Activated CD8-positive, alpha-beta memory T cell treated with anti-CD3 and anti-CD28 coated beads for 24 hours (primary cell): ENCODE measurements at places on chromosomes 5 and 9.
A peak's percentile ranks its signal among the peaks of the same experiment; 100 is the strongest.

DNA sequence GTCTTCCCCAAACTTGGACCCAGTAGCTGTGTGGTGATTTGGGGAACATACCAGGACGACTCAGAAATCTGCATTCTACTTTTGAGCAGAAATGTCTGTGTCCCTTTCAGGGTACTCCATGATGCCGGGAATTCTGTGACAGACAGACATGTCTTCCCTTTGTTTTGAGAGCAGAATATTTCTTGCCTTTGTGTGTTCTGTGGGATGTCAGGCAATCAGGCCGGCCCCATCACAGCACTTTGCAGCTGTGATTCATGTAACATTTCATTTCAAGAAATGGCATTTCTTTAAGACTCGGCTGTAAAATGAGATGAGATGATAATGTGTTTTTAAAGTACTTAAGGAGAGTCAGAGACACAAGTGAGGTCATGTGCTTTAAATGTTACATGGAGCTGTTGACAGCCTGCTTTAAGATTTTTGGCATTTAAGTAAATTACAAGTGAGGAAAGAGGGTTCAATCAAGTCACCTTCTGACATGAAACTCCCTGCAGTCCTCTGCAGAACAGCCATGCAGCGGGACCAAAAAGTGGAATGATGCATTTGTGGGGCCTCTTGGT, 98.7 kb downstream of the SLC28A3 start:
- DNase-seq = no peak

DNA sequence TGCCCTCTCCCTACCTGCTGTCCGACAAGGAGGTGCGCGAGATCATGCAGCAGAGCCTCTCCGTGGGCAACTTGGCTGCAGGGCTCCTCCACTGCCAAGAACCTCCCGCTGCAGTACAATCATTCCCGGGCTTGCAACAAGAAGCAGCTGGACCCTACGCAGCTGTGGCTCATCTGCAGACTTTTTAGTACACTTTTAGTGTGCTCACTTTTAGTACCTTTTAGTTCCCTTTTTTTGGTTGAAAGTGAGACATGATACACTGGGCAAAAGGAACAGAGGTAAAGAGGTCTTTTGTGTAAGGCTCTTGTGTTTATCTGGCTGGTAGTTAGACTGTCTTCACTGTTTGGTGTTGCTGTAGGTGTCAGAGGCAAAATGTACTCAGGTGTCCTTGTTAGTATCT, 58.1 kb upstream of the SPTLC1 start:
- no peak for DNase-seq

DNA sequence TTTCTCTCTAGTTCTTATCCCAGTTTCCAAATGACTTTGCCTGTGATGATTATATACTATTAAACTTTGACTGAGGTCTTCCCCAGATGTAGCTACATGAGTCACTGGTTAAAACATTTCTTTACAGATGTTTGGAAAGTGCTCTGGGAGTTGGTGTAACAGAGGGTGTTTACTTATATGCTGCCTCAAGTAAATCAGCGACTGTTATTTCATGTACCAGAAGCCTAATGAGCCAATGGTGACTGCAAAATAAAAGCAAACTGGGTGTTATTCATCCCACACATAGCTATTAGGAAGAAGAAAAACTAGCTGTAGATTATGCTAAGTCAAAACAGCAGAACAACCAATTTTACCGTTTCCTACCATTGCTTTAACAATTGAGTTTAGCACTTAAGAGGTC, 929.7 kb upstream of the SEMA6A start:
- no peak for DNase-seq

DNA sequence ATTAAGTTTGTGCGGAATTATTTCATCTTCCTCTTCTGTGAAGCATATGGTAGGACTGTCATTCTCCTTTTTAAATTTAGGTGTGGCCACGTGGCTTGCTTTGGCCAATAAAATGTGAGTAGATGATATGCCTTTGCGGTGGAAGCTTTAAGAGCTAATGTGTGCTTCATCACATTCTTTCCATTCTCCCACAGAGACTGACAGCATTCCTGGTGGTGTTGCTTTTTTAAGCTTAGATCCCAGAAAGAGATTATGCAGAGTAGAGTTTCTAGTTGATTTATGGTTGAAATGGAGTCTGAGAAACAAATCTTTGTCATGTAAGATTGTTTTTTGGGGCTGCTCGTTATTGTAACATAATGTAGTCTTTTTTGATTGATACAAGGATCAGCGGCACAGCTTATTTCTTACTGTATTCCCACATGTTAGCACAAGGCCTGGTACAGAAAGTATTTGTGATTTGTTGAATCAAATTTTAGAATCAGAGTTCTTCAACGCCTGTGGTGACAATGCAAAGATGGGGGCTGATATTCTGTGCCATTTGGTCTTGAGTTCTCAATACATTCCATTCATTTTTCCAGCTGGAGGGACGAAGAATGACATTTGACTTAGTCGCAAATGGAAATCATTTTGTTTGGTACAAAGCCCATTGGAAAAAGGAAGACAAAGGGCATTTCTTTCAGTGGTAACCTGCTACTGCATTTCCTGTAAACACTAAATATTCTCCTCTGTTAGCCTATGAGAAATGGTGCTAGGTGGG, 209.9 kb upstream of the VLDLR start:
- no peak for DNase-seq

DNA sequence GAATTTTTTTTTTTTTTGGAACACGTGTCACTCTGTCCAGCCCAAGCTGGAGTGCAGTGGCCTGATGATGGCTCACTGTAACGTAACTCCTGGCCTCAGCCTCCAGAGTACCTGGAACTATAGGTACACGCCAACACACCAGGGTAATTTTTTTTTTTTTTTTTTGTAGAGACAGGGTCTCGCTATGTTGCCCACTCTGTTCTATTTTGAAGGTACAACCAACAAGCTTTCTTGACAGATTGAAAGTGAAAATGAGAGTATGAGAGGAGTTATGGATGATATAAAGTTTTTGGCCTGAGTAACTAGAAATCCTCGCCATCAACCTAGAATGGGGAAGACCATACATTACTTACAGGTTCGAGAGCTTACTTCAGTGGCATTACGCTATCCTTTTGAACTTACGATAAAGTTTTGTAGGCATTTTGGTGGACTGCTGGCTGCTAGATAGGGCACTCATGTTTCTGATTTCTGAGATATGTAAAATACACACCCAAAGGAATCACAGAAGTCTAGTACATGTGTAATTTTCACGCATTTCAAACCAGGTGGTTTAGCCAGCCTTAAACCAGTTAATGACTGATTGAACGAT, 806 bp upstream of the CDC42SE2 start:
- DNase-seq = no peak

GRCh38 chr9:5626727-5627634, 1.9 kb upstream of the RIC1 start:
- DNase-seq = peak; percentile 71

GRCh38 chr9:114988962-114989599, 58.7 kb upstream of the TNFSF8 start:
- DNase-seq = peak; percentile 72

- DNase-seq = no peak
Measured at GRCh38 chr9:109945573-109945972, 165.6 kb downstream of the PALM2AKAP2 start.

DNA sequence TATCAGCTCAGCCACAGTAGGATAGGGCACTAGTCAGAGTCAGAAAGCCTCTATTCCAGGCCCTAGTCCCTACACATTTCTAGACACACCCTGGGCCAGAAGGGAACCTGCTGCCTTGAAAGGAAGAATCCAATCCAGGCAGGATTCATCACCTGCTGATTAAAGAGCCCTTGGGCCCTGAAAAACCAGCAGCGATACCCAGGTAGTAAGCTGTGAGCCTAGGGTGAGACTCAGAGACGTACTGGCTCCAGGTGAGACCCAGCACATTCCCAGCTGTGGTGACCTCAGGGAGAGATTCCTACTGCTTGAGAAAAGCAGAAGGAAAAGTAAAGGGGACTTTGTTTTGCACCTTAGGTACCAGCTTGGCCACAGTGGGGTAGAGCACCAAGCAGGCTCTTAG, 4.7 kb downstream of the CCIN start:
- DNase-seq = no peak

- no peak for DNase-seq
Measured at GRCh38 chr5:102722931-102723330, 32.2 kb upstream of the PAM start.

- DNase-seq = no peak
Measured at GRCh38 chr9:117245175-117245829, 169.6 kb downstream of the ASTN2 start.

DNA sequence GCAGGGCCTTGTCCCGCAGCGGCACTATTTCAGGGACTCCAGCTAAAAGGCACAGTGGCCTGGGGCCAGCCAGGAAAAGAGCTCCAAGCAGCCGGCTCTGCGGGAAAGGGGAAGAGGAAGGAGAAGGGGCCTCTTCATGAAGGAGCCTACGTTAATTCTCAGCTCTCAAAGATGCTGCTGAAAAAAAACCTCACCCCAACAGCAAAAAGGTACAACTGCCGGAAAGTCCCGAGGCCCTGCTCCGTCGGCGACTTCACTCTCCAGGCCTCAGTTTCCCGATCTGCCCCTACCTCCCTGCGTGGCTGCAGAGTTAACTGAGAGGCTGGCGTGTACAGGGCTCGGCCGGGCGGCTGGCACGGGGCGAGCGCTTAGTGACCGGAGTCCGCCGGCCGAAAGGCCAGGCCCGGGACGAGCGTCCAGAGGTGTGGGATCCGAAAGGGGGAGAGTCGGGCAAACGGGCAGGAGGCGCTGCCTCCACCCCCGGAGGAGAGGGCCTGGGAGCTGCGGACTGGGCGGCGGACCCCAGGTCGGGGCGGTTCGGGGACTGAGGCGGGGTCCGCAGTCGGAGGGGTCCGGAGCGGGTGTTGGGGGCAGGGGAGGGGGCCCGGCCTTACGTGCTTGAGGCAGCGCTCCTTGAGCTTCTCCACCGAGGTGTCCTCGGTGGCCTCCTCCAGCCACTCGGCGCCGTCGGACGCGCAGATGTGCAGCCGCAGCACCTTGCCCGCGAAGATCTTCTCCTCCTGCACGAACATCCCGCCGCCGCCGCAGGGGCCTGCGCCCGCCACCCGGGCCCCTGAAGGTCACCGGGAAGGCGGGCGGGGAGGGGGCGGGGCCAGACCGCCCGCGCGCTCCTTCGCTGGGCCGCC, 529 bp downstream of the UBAC1 start:
- DNase-seq = peak; percentile 66

DNA sequence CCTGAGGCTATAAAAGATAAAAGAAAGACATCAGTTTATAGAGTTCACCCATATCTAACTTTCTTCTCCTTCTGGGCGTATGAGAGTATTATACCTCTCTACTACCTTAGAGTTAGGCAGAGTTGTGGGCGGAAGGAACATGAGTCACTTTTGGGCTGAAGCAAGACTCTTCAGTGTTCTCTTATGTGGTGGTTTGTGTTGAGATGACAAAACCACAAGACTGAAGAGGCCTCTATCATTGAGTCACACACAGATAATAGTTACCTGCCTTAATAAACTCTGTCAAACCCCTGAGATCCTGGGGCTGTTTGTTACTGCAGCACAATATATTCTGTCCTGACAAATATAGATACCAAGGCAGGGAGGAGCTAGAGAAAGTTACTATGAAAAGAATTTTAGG, 184.2 kb downstream of the EFNA5 start:
- no peak for DNase-seq

DNA sequence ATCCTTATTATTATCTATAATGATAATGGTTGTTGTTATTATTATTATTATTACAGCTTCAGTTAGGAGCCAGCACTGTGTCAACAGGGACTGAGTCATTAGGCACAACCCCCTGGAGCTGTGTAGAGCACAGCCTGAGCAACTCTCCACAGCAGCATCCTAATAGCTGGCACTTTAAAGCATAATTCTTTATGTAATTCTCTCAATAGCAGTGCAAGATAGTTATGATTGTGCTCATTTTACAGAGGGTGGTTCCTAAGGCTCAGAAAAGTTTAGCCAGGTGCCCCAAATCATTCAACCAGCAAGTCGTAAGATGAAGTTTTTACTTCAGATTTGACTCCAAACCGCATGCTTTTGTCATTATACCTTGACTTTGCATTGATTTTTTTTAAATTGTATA, 390.3 kb downstream of the ANXA1 start:
- DNase-seq = no peak

GRCh38 chr9:113275157-113276131, at the start of the genes CDC26 and PRPF4:
Gene CDC26, minus strand, starts transcription at chr9:113275572. Its CDS starts 3,065 bp downstream, at chr9:113272507.
Gene PRPF4, plus strand, starts transcription at chr9:113275658. Its CDS starts 86 bp downstream, at chr9:113275744.
- DNase-seq = peak; percentile 95

- no peak for DNase-seq
Measured at GRCh38 chr9:136961279-136962065, 9.4 kb downstream of the LCN12 start.

DNA sequence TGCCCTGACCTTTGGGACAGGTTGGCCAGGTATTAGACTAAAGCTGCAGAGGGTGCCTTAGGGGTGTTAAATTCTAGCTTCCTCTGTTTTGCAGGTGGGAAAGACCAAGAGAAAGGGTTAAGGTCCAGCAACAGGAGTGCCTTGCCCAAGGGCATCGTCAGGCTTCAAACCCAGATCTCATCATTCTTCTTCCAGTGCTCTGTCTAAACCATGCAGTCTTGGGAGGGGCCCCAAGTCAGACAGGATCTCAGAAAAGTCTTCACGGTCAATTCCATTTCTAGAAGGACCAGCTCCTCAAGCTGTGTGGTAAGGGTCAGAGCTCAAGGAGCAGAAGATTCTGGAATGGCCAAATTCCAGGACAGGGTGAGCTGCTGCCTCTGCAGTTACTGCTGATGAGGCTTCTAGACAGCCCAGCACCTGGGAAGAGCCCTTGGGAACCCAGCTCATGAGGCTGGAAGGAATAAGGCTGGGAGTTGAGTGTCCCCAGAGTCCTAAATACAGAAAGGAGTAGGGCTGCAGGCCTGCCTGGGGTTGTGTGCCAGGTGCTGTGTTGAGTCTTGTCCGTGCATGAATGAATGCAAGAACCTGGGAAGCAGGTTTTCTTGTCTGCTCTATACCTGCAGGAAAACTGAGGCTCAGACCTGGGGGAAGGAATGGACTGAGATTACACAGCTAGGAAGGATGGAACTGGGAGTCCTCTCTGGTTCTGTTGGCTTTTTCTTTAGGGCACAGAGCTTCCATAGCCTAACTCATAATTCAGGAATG, 69.3 kb downstream of the WWC1 start:
- DNase-seq = no peak

GRCh38 chr9:97852001-97852398, 1.0 kb upstream of the FOXE1 start:
- DNase-seq = no peak

- peak; percentile 47 for DNase-seq
Measured at GRCh38 chr5:141521244-141521781, 32.4 kb downstream of the PCDHGC5 start.

DNA sequence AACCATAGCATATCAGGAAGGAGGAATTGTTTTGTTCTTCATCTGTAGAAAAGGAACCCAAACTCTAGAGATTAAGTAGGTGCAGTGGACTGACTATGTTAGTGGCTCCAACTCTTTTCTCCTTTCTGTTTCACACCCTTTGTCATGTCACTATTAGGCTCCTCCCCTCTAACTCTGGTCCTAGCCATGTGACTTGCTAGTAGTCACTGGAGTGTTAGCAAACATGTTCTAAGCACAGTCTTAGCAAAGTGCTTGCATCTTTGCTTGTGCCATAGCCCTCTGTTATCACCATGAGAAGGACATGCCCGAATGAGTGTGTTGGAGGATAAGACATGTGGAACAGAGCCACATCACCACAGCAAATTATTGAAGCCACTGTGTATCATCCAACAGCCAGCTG, 55.4 kb upstream of the PPP3R2 start:
- no peak for DNase-seq
